Choroid plexus epithelial cell (primary cell): ENCODE measurements at places on chromosomes 6 and 20.
A peak's percentile ranks its signal among the peaks of the same experiment; 100 is the strongest.

- DNase-seq, result no peak
Measured at GRCh38 chr20:23745247-23745646, 5.5 kb downstream of the CST1 start.

DNA sequence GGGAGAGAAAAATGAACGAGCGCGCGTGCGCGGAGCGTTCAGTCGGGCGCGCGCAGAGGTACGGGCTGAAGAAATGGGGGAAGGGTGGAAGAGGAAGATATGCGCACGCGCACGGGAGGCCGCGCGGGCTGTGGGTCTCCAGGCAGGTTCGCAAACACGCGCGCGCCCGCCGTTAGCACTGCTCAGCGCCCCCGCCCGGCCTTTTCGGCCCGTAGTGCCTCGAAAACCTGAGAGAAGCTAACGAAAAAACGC, 393 bp downstream of the BCLAF1 start:
- DNase-seq, result peak; percentile 93

GRCh38 chr20:63441136-63442099, 31.0 kb downstream of the KCNQ2 start:
- no peak for DNase-seq

DNA sequence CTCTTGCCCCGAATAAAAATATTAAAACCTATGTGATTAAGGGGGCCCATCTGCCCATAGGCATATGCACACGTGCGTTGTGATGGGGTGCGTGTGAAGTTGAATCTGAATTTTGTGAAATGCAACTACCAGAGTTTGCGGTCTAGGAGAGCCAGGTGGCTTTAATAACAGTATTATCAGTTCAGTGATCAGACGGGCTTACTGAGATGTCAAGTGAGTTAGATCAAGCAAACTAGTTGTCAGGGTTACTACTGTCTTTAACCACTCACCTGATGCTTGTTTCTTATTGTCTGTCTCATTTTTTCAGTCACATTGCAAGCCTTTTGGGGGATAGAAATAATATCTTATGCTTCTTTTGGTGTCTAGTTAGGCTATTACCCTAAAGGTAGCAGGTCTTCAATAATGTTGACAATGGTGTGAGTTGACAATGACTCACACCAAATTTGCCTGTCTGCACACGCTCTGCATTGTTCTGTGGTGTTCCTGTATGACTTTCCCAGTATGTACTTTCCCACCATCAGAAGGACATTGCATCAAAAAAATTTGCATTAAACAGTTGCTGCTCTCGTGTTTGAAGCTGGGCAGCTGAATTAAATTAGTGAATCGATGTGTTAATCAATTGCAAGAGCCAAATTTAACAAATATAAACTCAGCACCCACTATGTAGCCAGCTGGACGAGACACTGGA, 103.1 kb upstream of the NAA20 start:
- DNase-seq, result peak; percentile 33

DNA sequence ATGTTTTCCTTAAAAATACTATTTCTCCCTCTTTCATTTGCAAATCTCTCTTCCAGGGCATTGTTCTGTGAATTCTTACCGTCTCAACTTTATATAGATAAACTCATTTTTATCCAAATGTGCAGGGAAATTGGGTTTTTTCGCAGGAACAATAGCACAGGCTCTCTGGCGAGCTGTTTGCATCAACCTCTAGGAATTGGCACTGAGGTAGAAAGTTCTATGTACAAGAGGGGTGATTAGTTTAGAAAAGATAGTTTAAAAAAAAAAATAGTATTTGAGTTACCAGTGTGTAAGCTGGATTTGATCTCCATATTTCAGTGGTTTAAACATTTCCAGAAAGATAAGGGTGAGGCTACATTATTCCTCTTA, 129.7 kb upstream of the BTN3A2 start:
- peak; percentile 36 for DNase-seq

DNA sequence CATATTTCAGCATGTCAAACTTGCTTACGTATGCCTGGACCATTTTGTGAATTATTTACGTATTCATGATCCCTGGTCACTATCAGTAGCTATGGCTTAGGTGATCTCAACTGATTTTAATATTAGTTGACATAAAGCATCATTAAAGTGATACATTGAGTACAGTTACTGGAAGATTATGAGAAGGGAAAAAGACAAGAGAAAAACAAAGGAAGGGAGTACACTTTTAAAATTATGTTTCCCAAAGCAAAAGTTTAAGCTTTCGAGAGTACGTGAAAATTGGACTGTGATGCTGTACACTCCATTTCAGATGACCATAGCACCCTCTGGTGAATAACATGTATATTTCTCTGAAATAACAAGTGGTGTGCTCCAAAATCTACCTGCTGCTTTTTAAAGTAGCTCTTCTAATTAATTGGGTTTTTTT, 215.0 kb upstream of the HSF2 start:
- DNase-seq, result peak; percentile 67

GRCh38 chr6:54698974-54699373, 147.6 kb upstream of the FAM83B start:
- DNase-seq, result no peak

GRCh38 chr6:10315034-10315433, 99.8 kb downstream of the TFAP2A start:
- no peak for DNase-seq

- no peak for DNase-seq
Measured at GRCh38 chr6:7391151-7391550, 1.5 kb downstream of the RIOK1 start.

GRCh38 chr6:154106251-154106650, 67.2 kb downstream of the OPRM1 start:
- no peak for DNase-seq

GRCh38 chr6:152595499-152595898, 41.7 kb downstream of the SYNE1 start:
- peak; percentile 38 for DNase-seq

DNA sequence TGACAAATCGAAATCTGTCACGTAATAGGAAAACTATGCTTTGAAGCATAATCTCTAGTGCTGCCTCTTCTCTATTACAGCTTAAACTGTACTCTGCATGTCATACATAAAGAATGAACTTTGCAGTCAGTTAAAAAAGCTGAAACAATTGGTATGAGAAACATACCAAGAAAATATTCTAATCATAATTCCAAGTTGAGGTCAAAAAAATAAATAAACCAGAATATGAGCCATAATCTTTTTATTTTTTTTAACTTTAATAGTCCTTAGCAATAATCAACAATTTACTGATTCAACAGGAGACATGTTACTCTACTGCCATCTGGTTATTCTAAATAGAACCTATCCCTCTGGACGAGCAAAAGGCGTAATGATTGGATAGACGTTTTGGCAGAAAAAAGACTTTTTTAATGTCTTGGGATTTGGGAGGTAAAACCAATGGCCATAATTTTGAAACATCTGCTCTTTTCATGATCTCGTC, 224.4 kb upstream of the FLRT3 start:
- DNase-seq, result peak; percentile 63

GRCh38 chr20:43915211-43916072, 790 bp downstream of the TOX2 start:
- peak; percentile 41 for DNase-seq

GRCh38 chr6:26545627-26546026, 7.5 kb downstream of the HMGN4 start:
- DNase-seq, result no peak

- DNase-seq, result peak; percentile 67
Measured at GRCh38 chr6:64250126-64250525, 614.5 kb downstream of the PHF3 start.

- DNase-seq, result no peak
Measured at GRCh38 chr20:32896521-32897280, 38.0 kb downstream of the EFCAB8 start.

- DNase-seq, result no peak
Measured at GRCh38 chr6:22925304-22925835, 356.0 kb downstream of the HDGFL1 start.

- no peak for DNase-seq
Measured at GRCh38 chr20:44284032-44284431, 27.0 kb downstream of the FITM2 start.

DNA sequence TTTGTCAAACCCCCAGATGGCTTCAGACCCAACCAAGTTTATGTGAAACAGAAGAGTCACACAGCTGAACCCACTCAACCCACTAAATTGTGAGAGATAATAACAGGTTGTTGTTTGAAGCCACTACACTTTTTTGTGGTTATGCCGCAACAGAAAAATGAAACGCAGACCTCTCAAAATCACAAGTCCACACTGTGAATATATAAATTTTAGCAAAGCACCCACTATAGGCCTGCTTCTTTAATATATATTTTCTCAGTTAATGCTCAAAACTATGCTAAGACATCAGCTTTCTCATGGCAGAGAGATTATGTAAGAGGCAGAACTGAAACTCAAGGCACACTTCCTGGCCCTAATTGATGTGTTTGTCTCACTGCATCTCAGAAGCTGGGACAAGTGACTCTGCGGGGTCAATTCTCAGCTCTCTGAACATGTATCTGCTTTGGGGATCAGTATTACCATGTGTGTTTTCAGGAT, 27.7 kb downstream of the MAP3K5 start:
- DNase-seq, result no peak

GRCh38 chr6:111734068-111735061, 128.7 kb upstream of the TRAF3IP2 start:
- DNase-seq, result peak; percentile 94

- DNase-seq, result no peak
Measured at GRCh38 chr20:2299301-2299700, 3.5 kb downstream of the TGM3 start.

DNA sequence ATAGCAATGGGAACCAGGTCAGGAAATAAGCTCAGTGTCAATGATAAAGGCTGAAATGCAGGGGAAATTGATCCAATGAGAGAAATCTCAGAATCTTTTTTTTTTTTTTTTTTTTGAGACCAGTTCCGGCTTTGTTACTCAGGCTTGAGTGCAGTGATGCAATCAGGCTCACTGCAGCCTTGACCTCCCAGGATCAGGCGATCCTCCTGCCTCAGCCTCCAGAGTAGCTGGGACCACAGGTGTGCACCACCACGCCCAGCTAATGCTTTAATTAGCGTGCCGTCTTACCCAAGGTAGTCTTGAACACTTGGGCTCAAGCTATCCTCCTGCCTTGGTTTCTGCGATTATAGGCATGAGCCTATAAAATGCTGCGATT, 296.5 kb downstream of the ZNF217 start:
- no peak for DNase-seq

GRCh38 chr6:13668291-13668928, 43.2 kb downstream of the RANBP9 start:
- DNase-seq, result peak; percentile 32

DNA sequence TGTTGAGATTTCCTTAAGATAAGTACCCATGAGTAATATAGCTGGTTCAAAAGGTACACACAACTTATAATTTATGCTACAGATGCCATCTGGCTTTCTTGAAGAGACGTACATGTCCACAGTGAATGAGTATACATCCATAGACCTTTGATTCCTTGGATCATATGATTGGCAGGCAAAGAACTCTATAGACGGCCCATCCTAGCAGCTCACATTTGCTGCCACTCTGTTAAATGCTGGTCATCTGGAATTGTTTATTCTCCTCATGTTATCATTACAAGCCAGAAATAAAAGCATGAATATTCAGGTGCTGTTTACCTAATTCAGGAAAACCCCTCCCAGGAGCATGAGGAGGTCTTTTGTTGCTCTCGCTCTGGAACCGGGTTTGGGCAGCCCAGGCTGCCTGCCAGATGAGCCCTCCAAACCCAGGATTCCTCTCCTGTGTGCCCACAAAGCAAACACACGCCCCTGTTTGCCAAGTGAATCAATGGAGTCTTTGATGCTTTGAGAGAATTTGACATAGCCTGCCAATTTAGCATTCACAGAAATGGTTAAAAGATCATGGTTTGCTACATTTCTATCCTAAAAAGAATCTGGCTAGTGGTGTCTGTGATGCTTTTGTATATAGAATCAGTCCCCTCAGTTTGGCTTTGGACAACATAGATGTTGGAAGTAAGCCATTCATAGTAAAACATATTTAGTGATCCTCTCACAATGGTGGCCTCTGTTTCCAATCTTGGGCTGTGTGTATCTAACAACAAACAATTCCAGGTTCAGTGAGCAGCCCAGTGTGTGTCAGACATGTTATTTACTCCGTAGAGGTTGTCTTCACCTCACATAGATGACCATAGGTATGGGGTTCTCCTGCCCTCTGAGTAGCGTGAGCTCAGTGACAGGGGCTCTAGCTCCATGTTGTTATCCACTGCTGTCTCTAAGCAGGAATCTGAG, 17.5 kb upstream of the PLCG1 start:
- no peak for DNase-seq

DNA sequence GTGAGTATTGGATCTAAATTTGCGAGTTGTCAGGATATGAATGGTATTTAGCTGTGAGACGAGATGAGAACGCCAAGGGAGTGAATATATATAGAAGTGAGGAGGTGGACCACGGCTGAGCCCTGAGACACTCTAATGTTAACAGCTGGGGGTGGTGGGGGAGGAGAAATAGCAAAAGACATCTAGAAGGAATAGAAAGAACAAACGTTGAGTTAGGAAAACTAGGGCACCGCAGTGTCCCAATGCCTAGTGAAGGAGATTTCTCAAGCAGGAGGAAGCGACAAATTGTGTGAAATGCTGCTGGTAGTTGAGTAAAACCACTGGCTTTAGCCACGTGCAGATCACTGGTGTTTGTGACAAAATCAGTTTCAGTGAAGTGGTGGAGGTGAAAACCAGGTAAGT, 56.9 kb downstream of the CD164 start:
- DNase-seq, result no peak

DNA sequence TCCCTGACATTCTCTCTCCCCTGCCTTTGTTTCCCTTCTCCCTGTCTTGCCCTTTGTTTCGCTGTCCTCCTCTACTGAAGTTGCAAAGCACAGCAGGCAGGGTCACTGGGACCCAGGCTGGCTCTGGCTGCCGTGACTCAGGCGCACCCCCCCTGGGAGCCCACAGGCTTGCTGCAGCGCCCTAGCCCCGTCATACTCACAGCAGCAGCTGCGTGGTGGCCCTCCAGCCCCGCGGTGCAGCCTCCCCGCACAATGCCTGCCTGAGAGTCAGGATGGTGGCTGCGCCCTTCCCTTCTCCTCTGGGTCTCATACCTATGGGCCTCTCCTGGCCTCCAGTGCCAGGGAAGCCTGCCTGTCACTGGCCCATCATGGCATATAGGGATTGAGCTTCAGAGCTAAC, 41.7 kb downstream of the TXNDC5 start:
- no peak for DNase-seq

GRCh38 chr6:106273087-106273486, 52.5 kb downstream of the ATG5 start:
- no peak for DNase-seq

- no peak for DNase-seq
Measured at GRCh38 chr6:26306232-26306631, 58.8 kb upstream of the BTN3A2 start.

DNA sequence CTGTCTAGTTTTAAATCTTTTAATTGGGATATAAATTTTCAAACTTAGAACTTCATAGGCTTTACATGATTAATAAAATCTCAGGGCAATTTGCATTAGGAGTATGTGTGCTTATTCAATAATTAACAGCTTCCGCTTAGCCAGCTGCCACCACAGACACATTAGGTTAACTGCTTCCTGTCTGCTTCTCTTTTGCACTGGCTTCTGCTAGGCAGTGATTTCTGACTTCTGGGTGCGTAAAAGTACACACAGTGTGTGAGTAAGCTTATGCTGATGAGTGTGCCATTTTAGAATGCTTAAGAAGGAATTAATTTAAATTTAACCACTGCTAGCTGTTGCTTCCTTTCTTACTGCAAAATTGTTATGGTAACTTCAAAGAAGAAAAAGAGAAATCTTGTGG, 73.9 kb downstream of the F13A1 start:
- no peak for DNase-seq

- peak; percentile 72 for DNase-seq
Measured at GRCh38 chr6:163324688-163325389, 89.7 kb upstream of the QKI start.

- no peak for DNase-seq
Measured at GRCh38 chr6:88899569-88900316, 63.7 kb downstream of the RNGTT start.

GRCh38 chr6:89927264-89927663, 33.0 kb downstream of the GJA10 start:
- no peak for DNase-seq
